ENCODE measurements at places on chromosomes 7 and 10. TPM values are rescaled to one million over a fixed set of nuclear protein-coding genes. Genes with fewer than 3 reads are reported as not detected.

- H3K27ac ChIP-seq, result no peak overlapping the region
- H3K27me3 ChIP-seq, result no peaks in the 10 kb centered on the region
- no peak overlapping the region for H3K4me3 ChIP-seq
- DNase-seq, result no peak
- H3K36me3 ChIP-seq, result no peaks in the 10 kb centered on the region
Observed at GRCh38 chr10:23694446-23694920, 255.6 kb downstream of the OTUD1 start.

DNA sequence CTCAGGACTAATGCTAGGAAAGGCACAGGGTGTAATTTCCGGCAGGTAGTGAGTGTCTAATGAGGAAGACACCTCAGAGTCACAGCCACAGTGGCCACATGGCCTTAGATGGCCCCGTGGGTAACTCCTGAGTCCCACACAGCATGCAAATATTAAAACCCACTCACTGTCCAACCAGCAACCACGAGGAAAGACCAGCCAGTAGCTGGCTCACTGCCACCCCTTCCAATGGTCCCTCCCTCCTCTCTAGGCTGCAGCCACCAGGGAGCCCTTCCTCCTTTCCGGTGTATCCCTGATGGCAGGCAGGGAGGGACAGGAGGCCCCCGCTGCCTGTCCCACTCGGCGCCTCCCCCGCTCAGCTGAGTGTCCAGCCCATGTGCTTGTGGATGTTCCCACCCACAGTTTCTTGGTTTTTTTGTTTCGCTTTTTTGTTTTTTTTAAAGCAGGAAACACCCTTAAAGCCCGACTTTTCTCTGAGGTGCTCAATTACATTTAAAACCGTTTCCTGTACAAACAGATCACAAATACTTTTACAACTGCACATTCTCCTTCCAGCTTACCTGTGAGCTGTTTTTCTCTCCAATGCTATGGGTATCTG is 9.2 kb downstream of the BNIP3 start:
- H3K36me3 ChIP-seq, result 0 out of 2 replicates have a peak, but pooled peaks cover 1% of the 10 kb centered on the region
- H3K27me3 ChIP-seq, result no peaks in the 10 kb centered on the region
- no peak overlapping the region for H3K4me3 ChIP-seq
- no peak for DNase-seq
- H3K27ac ChIP-seq, result no peak overlapping the region

- peaks cover 16% of the 10 kb centered on the region for H3K4me1 ChIP-seq
- DNase-seq, result peak; percentile 59
- H3K27ac ChIP-seq, result no peak within 1 kb of the TSS
- H3K4me3 ChIP-seq, result peak within 1 kb of the TSS; percentile 56
Observed at GRCh38 chr10:129963641-129964501, at the start of gene EBF3. Gene EBF3, minus strand, starts transcription at chr10:129964274. Its CDS starts 506 bp downstream, at chr10:129963768.

DNA sequence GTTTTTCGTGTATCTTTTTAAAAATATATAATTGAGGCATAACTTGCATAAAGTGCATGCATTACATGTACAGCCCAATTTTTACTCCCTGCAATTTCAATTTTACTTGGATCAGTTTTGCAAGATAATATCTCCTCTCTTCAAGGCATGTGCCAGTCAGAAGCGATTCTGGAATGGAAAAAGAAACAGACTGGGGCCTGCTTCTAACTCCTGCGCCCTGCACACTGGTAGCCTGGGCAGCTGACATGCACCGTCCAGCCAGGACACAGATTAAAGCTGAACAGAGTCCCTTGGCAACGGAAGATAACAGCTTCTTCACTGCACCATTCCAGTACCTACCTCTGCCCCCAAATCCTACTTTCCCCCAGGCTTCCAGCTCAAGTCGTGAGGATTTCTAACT is 182.1 kb downstream of the FAM107B start:
- peak overlapping the region; percentile 36 for H3K27ac ChIP-seq
- peaks cover 77% of the 10 kb centered on the region for H3K4me1 ChIP-seq
- H3K27me3 ChIP-seq, result no peaks in the 10 kb centered on the region
- no peak overlapping the region for H3K4me3 ChIP-seq
- DNase-seq, result no peak

- H3K4me1 ChIP-seq, result no peaks in the 10 kb centered on the region
- H3K27me3 ChIP-seq, result no peaks in the 10 kb centered on the region
- DNase-seq, result no peak
- no peak overlapping the region for H3K27ac ChIP-seq
- no peaks in the 10 kb centered on the region for H3K36me3 ChIP-seq
Observed at GRCh38 chr7:113968713-113969112, 49.9 kb upstream of the PPP1R3A start.

GRCh38 chr10:24096281-24096680 is 112.7 kb upstream of the KIAA1217 start:
- H3K27me3 ChIP-seq, result no peaks in the 10 kb centered on the region
- no peaks in the 10 kb centered on the region for H3K4me1 ChIP-seq
- no peaks in the 10 kb centered on the region for H3K36me3 ChIP-seq
- no peak overlapping the region for H3K27ac ChIP-seq
- no peak for DNase-seq

GRCh38 chr7:84633-85020 is 107.7 kb upstream of the FAM20C start:
- H3K27ac ChIP-seq, result no peak overlapping the region
- no peak for DNase-seq
- H3K27me3 ChIP-seq, result no peaks in the 10 kb centered on the region
- no peaks in the 10 kb centered on the region for H3K36me3 ChIP-seq

DNA sequence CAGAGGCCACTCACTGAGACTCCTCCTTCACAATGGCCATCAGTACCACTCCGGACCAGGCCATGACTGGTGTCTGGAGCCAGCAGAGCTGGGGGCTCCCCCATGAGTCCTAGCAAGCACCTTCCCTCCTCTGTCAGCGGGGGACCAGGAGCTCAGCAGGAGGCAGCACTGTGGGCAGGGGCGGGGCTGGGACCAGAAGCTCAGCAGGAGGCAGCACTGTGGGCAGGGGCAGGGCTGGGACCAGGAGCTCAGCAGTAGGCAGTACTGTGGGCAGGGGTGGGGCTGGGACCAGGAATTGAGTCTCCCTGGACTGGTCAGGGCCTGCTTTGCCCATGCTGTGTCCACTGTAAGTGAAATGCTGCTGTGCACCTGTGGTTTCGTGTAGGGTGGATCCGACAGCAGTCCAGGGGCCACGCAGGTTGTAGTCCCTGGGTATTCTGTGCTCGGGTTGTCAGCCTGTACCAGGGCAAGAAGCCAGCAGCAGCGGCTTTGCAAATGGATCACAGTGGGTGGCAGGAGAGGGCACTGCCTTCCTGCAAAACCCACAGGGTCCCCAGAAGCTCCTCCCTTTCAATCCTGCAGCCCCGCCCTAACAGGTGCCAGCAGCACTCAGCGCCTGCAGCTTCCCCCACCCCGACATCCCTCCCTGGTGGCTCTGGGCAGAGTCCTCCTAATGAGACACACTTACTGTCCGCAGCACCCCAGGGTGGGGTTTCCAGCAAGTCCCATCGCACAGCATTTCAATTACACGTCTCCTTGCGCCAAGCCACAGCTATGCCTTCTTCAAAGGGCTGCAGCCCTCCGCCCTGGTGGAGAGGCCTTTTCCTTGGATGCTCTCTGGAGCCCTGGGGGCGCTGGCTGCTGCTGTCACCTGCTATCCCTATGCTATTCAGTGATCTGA is 220.5 kb downstream of the TCERG1L start:
- H3K36me3 ChIP-seq, result no peaks in the 10 kb centered on the region
- no peak for DNase-seq
- H3K27ac ChIP-seq, result no peak overlapping the region

GRCh38 chr7:1144269-1144771 is 15.7 kb downstream of the ZFAND2A start:
- peak; percentile 35 for DNase-seq
- H3K4me3 ChIP-seq, result no peak overlapping the region
- no peaks in the 10 kb centered on the region for H3K36me3 ChIP-seq
- no peaks in the 10 kb centered on the region for H3K27me3 ChIP-seq
- no peak overlapping the region for H3K27ac ChIP-seq
- H3K4me1 ChIP-seq, result no peaks in the 10 kb centered on the region

GRCh38 chr10:112433136-112433535 is 13.6 kb downstream of the ZDHHC6 start:
- no peak overlapping the region for H3K4me3 ChIP-seq
- DNase-seq, result no peak
- H3K27ac ChIP-seq, result no peak overlapping the region
- no peaks in the 10 kb centered on the region for H3K27me3 ChIP-seq

DNA sequence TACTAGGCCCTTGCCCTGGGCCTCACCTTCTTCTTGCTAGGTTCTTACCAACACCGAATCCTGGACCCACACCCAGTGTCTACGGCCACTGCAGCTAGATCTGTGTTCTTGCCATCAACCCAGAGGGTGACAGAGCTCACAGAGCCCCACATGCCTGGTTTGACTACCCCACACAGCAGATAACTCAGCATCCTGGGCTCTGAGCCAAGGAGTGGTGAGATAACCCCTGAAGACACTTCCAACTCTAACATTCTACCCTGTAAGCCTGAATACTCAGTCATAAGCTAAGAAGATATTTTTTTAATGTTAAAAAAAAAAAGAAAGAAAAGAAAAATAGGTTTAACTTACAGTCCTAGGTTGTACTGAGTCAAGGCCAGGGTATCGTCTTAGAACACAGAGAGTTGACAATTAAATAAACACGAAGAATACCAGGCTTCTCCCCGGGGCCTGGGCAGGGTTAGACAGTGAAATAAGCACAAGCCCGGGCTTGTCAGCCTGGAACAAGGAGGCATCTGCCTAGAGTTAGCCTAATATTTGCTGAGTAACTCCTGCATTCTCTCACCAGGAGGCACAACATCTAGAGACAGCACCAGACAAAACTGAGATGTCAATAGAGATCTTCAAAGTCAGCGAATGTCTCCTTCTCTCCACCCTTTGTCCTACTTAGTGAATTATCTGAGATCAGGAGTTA is 556.5 kb upstream of the LRRN3 start:
- H3K4me3 ChIP-seq, result no peak overlapping the region
- no peaks in the 10 kb centered on the region for H3K36me3 ChIP-seq
- H3K27ac ChIP-seq, result no peak overlapping the region
- no peak for DNase-seq
- no peaks in the 10 kb centered on the region for H3K4me1 ChIP-seq

- H3K27me3 ChIP-seq, result no peaks in the 10 kb centered on the region
- no peaks in the 10 kb centered on the region for H3K36me3 ChIP-seq
- DNase-seq, result no peak
- H3K4me3 ChIP-seq, result no peak overlapping the region
Observed at GRCh38 chr7:122262246-122262645, 42.3 kb downstream of the FEZF1 start.

- DNase-seq, result no peak
- H3K4me1 ChIP-seq, result peaks cover 37% of the 10 kb centered on the region
- peaks cover 21% of the 10 kb centered on the region for H3K36me3 ChIP-seq
- no peaks in the 10 kb centered on the region for H3K27me3 ChIP-seq
- H3K27ac ChIP-seq, result peak overlapping the region; percentile 53
Observed at GRCh38 chr10:43386981-43387677, 15.7 kb downstream of the FXYD4 start.

GRCh38 chr10:84820596-84820995 is 492.2 kb downstream of the CCSER2 start:
- no peak for DNase-seq
- no peak overlapping the region for H3K27ac ChIP-seq
- H3K27me3 ChIP-seq, result no peaks in the 10 kb centered on the region
- H3K4me3 ChIP-seq, result no peak overlapping the region
- H3K36me3 ChIP-seq, result no peaks in the 10 kb centered on the region

- H3K27ac ChIP-seq, result no peak overlapping the region
- H3K27me3 ChIP-seq, result no peaks in the 10 kb centered on the region
- H3K4me1 ChIP-seq, result no peaks in the 10 kb centered on the region
- no peaks in the 10 kb centered on the region for H3K36me3 ChIP-seq
- H3K4me3 ChIP-seq, result no peak overlapping the region
- no peak for DNase-seq
Observed at GRCh38 chr7:111975346-111975745, 230.9 kb downstream of the DOCK4 start.

- no peak overlapping the region for H3K4me3 ChIP-seq
- peak; percentile 39 for DNase-seq
- no peaks in the 10 kb centered on the region for H3K36me3 ChIP-seq
- H3K27me3 ChIP-seq, result no peaks in the 10 kb centered on the region
- H3K4me1 ChIP-seq, result peaks cover 12% of the 10 kb centered on the region
Observed at GRCh38 chr10:97795886-97796285, 24.1 kb upstream of the SFRP5 start.

DNA sequence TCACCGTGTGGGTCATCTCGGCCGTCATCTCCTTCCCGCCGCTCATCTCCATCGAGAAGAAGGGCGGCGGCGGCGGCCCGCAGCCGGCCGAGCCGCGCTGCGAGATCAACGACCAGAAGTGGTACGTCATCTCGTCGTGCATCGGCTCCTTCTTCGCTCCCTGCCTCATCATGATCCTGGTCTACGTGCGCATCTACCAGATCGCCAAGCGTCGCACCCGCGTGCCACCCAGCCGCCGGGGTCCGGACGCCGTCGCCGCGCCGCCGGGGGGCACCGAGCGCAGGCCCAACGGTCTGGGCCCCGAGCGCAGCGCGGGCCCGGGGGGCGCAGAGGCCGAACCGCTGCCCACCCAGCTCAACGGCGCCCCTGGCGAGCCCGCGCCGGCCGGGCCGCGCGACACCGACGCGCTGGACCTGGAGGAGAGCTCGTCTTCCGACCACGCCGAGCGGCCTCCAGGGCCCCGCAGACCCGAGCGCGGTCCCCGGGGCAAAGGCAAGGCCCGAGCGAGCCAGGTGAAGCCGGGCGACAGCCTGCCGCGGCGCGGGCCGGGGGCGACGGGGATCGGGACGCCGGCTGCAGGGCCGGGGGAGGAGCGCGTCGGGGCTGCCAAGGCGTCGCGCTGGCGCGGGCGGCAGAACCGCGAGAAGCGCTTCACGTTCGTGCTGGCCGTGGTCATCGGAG is 1.8 kb downstream of the ADRA2A start:
- no peak overlapping the region for H3K27ac ChIP-seq
- no peak overlapping the region for H3K4me3 ChIP-seq
- no peaks in the 10 kb centered on the region for H3K27me3 ChIP-seq
- no peak for DNase-seq
- peaks cover 3% of the 10 kb centered on the region for H3K4me1 ChIP-seq

- no peak overlapping the region for H3K27ac ChIP-seq
- DNase-seq, result no peak
- no peaks in the 10 kb centered on the region for H3K27me3 ChIP-seq
- no peaks in the 10 kb centered on the region for H3K4me1 ChIP-seq
- H3K4me3 ChIP-seq, result no peak overlapping the region
- H3K36me3 ChIP-seq, result no peaks in the 10 kb centered on the region
Observed at GRCh38 chr7:46534664-46535588, 613.9 kb upstream of the IGFBP3 start.

Gene OPALIN
- total RNA-seq, result not detected

Gene HEPACAM2
- total RNA-seq, result 2.1 TPM

Gene SPAM1
- total RNA-seq, result not detected

Gene PTN
- 9.2 TPM for total RNA-seq

Gene LRRD1
- not detected for total RNA-seq

Gene ZNF365
- not detected for total RNA-seq

Gene ITGA8
- total RNA-seq, result not detected

Gene FFAR4
- 2.7 TPM for total RNA-seq

Gene CDH23
- 1.0 TPM for total RNA-seq

Gene MYPN
- not detected for total RNA-seq

Gene KNDC1
- total RNA-seq, result 3.2 TPM

Gene GNG11
- total RNA-seq, result not detected

Gene SYT15B
- total RNA-seq, result 0.11 TPM

Gene CAMK2G
- 78.0 TPM for total RNA-seq
